ENCODE measurements at places on chromosomes 12 and 14.

DNA sequence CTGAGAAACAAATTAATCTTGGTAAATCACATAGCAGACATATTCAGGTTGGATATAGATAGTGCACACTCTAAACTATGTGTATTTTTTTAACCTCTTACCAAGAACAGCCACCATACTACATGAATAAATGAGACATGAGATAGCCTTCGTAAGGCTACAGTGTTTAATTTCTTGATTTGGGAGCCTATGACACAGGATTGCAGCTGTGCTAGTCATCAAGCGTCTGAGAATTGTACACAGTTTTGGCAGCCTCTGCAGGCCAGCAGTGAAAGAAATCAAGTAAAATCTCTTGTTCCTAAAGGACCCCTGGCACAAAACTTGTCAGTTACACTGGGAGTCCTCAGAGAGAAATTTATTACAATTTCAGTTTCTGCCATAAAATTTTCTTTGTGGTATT is 236.1 kb downstream of the C12orf50 start:
- DNase-seq: no peak

GRCh38 chr12:45017916-45018315 is 33.0 kb downstream of the DBX2 start:
- no peak for DNase-seq

GRCh38 chr14:99573436-99574098 is 30.4 kb downstream of the CCDC85C start:
- no peak for DNase-seq

DNA sequence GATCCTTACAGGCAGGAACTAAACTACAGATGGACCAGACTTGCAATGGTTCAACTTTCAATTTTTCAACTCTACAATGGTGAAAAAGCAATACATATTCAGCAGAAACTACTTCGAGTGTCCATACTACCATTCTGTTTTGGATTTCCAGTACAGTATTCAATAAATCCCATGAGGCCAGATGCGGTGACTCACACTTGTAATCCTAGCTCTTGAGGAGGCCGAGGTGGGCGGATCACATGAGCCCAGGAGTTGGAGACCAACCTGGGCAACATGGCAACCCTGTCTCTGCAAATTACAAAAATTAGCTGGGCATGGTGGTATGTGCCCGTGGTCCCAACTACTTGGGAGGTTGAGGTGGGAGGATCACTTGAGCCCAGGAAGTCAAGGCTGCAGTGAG is 336.1 kb downstream of the MED13L start:
- no peak for DNase-seq

- DNase-seq: no peak
These were observed 9.5 kb upstream of the RABGGTA start for GRCh38 chr14:24280797-24281460.

DNA sequence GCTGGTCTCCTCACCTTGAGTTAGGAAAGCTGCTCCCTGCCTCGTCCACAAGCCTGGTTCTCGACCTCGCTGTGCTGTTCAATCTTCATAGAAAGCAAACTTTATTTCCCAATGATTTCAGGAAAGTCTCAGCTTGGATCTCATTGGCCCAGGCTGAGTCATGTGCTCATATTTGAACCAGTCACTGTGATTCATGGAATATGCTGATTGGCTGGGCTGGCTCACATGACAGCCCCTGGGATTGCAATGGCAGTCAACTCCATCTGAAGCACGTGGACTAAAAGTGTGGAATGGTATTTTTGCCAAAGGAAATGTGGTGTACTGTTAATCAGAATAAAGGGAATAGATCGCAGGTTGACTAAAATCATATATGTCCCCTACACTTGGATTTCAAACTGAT is 396.6 kb downstream of the AACS start:
- DNase-seq: no peak

- no peak for DNase-seq
These were observed 33.6 kb upstream of the COX6A1 start for GRCh38 chr12:120404271-120404670.

GRCh38 chr12:98238515-98239130 is 276.8 kb upstream of the TMPO start:
- peak; percentile 10 for DNase-seq

- DNase-seq: no peak
These were observed 1069.5 kb downstream of the VRK1 start for GRCh38 chr14:97866664-97867063.

GRCh38 chr14:23113431-23114119 is 5.5 kb downstream of the CEBPE start:
- no peak for DNase-seq

All from mucosa of descending colon (tissue), 3 donors.